ENCODE measurements at places on chromosomes 12 and 14. TPM values are rescaled to one million over a fixed set of nuclear protein-coding genes. Genes with fewer than 3 reads are reported as not detected.
A peak's percentile ranks its signal among the peaks of the same experiment; 100 is the strongest.

GRCh38 chr14:100735271-100735670 is 8.6 kb downstream of the DLK1 start:
- no peak for DNase-seq

DNA sequence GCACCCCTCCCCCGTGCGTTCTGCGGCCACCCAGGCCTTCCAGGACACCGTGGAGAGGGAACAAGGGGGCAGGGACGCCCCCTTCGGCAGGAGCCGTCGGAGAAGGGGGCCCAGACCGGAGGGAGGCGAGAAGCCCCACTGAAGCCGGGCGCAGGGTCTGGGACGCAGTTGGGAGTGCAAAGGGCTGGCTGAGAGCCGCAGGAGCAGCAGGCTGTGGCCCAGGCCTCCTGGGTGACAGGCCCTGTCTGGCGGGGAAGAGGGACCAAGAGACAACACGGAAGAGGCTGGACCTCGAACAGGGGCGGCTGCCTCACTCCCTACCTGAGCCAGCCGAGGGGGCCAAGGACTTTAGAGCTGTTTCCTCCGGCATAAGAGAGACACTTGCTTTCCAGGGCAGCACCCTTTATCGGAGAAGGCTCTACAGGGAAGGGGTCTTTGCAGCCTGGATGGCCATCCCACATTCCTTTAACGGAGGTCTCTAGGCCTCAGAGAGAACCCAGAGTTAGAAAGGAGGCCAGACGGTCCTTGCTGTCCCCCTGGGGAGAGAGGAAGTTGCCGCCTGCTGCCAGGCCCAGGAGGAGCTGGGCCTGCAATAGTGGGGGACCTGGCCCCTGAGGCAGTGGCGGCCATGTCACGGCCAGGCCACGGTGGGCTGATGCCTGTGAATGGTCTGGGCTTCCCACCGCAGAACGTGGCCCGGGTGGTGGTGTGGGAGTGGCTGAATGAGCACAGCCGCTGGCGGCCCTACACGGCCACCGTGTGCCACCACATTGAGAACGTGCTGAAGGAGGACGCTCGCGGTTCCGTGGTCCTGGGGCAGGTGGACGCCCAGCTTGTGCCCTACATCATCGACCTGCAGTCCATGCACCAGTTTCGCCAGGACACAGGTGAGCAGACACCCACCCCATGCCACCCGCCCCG is 1.3 kb downstream of the DTX1 start:
- no peak for DNase-seq

DNA sequence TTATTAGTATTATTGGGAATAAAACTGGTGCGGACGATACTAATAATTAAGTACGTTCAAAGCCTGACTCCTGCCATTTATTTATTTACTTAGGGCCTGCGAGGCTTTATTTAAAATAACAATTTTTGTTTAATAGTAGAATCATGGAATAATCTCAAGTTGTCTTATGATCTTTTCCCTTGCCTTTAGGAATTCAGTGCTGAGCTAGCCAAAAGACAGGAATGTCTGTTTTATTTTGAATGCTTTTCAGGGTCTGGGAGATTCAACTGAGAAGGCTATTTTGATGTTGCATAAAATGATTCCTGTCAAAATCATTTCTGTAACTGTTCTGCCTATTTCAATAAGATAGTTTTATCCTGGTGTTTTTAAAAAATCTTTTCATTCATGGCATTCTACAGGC is 489.8 kb downstream of the EGLN3 start:
- DNase-seq = no peak

- no peak for DNase-seq
Measured at GRCh38 chr12:47754881-47755280, 3.8 kb downstream of the RAPGEF3 start.

DNA sequence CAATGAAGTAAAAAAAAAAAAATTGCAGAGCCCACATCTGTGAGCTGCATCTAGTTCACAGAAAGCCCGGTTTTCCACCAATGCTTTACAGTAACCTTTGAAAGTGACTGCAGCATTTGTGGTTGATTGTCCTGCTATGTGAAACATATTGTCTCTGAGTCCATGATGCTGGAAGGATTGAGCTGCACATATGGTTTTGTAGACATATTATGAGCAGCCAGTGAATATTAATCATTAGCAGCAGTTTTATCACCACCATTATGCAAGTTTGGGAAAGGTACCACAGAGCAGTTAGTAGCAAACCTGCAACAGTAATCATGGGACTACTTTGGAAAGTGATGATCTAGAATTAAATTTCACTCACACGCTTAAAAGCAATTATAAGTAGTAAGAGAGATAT is 151.5 kb upstream of the PRICKLE1 start:
- no peak for DNase-seq

DNA sequence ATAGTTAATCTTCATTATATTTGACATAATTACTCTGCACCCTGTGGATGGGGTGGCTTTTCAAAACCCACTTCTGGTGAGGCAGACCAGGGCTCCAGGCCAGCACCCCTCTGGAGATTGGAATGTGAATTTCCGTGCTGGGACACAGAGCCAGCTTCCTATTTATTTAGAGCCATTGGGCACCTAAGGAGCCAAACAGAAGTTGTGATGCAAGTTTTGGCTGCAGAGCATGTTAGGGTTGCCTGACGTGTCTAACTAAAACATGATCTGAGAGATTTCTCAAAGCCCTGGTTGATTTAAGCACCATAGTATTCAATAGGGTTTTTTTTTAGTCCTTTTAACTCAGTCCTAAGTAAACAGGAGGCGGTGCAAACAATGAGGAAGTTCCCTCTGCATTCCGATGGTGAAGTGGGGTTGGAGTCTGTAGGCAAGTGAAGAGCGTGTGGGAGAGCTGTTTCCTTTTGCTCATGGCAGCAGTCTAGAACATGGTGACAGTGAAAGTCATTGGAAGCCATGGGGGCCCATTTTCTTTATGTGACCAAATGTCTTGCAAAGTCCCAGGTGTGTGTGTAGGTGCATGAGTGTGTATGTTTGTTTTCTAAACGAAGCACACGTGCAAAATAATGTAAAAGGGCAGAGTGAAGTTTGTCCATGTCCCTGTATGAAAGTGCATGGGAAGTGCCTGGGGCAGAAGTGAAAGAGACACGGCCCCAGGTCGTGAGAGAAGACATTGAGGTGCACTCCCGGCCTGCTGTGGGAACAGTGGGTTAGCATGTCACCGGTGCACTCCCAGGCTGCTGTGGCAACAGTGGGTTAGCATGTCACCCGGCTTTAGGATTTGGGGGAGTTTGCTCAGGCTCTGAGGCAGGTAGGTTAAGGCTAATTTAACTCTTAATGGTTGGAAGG is 117.7 kb downstream of the PRKCH start:
- DNase-seq = peak; percentile 68

The SLC38A1 gene
- 12.8 TPM for total RNA-seq

DNA sequence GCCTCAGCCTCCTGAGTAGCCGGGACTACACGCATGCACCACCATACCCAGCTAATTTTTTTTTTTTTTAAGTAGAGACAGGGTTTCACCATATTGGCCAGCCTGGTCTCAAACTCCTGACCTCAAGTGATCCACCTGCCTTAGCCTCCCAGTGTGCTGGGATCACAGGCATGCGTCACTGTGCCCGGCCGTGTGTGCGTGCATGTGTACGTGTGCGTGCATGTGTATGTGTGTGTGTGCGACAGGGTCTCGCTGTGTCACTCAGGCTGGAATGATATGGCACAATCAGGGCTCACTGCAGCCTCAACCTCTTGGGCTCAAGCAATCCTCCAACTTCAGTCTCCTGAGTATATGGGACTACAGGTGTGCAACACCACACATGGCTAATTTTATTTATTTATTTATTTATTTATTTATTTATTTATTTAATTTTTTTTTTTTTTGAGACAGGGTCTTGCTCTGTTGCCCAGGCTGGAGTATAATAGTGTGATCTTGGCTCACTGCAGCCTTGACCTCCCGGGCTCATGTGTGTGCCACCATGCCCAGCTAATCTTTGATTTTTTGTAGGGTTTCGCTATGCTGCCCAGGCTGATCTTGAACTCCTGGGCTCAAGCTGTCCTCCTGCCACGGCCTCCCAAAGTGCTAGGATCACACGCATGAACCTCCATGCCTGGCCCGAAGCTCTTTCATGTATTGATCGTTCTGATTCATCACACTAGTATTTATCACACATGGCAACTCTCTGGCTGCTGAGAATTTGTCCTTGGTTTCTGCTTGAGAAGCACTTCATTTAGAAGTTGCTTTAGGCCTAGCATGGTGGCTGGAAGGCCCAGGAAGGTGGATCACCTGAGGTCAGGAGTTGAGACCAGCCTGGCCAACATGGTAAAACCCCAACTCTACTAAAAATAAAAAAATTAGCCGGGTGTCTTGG is 35.9 kb upstream of the CLIP1 start:
- DNase-seq = peak; percentile 56

- no peak for DNase-seq
Measured at GRCh38 chr12:50924131-50924438, 28.3 kb upstream of the HIGD1C start.

The UBC gene
- total RNA-seq = 1,347 TPM

DNA sequence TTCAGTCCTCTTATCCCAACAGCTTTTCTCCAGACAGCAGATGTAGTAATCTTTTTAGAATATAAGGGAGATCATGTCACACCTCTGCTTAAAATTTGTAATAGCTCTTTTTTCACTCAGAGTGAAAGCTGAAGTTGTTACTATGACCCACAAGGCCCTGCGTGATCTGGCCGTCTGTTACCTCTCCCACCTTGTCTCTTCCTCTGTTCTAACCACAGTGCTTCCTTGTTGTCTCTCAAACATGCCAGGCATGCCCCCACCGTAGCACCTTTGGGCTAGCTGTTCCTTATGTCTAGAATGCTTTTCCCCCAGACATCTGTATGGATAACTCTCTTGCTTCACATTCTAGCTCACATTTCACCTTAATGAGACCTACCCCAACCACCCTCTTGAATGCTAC is 6.5 kb downstream of the NECAP1 start:
- DNase-seq = no peak

DNA sequence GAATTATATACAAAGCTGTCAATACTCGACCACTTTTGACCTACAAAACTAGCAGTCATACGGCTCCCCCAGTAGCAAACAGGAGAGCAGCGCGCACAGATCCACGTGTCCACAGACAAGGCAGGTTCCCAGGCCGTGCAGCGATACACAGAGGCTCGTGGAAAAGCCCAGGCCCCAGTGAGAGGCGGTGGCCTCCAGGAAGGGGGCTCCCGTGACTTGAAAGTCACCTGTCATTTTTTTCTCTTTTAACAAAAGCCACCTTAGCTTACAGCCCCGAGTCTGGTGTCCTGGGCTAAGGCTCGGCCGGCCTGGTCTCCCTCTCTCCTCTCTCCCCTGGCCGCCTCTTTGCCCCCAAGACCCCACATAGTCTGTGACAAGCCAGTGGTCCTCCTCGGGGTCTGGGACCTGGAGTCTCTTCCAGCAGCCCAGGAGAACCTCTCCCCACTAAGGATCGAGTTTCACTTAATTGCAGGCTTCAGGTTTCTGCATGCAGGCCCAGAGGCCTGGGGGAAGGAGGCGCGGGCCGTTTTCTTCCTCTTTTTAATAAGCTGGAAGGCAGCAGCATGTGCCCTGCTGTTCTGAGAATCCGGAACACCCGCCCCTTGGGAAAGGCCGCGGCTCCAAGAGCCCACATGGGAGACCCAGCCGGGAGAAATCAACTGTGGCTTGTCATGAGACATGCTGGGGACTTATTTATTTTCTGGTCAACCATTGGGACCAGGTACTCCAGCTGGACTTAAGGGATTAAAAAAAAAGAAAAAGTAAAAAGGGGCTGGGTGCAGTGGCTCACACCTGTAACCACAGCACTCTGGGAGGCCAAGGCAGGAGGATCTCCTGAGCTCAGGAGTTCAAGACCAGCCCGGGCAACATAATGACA is 15.9 kb downstream of the NCOR2 start:
- peak; percentile 79 for DNase-seq

- DNase-seq = no peak
Measured at GRCh38 chr14:61453103-61453767, 131.9 kb downstream of the PRKCH start.

The RND1 gene
- total RNA-seq = 0.85 TPM

- no peak for DNase-seq
Measured at GRCh38 chr12:67681105-67681778, 32.7 kb downstream of the DYRK2 start.

DNA sequence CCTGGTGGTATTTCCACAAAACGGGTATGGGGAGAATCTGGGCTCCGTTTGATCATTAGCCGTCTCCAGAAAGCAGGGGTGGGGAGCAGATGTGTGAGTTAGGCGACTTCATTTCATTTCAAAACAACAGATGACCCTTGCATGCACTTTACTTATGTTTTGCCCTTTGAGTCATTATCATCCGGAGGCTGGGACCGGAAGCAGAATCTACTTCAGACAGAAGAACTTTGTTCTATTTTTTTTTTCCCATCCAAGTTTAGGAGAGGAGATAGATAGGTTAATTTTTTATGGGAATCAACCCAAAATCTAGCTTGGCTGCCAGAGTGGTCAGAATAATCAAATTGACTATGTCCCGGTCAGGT is 31.3 kb upstream of the CMAS start:
- no peak for DNase-seq

DNA sequence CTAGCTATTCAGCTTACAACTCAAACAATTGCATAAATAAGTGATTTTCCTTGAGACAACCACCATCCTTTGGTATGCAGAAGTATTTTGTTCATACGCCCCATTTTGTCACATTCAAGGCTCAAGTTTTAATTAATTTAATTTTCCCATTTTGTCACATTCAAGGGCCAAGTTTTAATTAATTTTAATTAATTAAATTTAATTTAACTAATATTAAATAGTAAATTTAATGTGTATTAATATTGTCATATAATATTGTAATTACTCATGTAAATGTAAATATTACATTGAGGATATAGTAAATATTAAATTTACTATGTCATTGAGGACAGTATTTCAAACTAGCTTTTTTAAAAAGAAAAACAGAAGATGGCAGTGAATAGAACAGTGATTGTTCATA is 216.8 kb upstream of the GARIN2 start:
- no peak for DNase-seq

- DNase-seq = no peak
Measured at GRCh38 chr14:37343307-37344094, 145.8 kb downstream of the MIPOL1 start.

GRCh38 chr14:25350021-25350420 is 300.1 kb upstream of the STXBP6 start:
- no peak for DNase-seq

- no peak for DNase-seq
Measured at GRCh38 chr14:101599234-101599885, 38.1 kb downstream of the DIO3 start.

- no peak for DNase-seq
Measured at GRCh38 chr12:18556161-18556560, 181.7 kb downstream of the PLCZ1 start.

- DNase-seq = no peak
Measured at GRCh38 chr12:80268924-80269749, 169.8 kb downstream of the OTOGL start.

All from ascending aorta (tissue), 2 donors.